Activated naive CD4-positive, alpha-beta T cell treated with anti-CD3 and anti-CD28 coated beads, Interleukin-2, amount 50 U/mL, for 72 hours (primary cell): ENCODE measurements at places on chromosomes 6 and 20.

- DNase-seq = no peak
Observed at GRCh38 chr6:13927203-13927602, 2.5 kb downstream of the RNF182 start.

- no peak for DNase-seq
Observed at GRCh38 chr6:124535746-124536145, 426.5 kb upstream of the RNF217 start.

- no peak for DNase-seq
Observed at GRCh38 chr20:23138682-23139081, 52.6 kb upstream of the CD93 start.

DNA sequence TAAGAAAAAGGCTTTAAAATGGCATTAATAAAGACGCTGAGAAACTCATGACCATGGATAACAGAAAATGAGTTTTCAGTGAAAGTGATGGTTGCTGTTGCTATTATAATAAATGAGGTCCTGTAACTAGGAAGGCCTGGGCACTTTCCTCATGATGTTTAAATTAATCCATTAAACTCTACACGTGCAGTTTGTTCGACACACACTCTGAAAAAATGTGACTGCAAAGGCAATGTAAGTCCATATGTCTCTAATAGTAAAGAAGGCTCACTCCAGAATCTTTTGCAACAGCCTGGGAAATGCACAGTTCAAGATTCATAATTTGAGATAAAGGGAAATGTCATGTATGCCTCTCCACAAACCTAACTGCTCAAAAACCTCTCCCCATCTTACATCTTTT lies 153.4 kb downstream of the COL12A1 start:
- DNase-seq = no peak

DNA sequence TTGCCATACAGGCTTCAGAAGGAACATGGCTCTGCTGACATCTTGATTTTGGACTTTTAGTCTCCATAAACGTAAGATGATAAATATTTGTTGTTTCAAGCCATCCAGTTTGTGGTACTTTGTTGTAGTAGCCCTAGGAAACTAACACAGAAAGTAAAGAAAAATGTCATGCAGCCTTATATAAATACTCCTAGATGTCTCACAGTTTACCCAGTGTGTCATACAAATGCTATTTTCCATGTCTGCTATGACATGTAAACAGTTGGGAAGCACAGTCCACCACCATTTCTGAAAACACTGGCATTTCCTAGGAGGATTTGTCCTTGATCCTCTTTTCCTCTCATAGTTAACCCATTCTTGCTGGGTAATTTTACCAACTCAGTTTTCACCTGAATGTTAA lies 30.6 kb upstream of the ME1 start:
- DNase-seq = no peak

DNA sequence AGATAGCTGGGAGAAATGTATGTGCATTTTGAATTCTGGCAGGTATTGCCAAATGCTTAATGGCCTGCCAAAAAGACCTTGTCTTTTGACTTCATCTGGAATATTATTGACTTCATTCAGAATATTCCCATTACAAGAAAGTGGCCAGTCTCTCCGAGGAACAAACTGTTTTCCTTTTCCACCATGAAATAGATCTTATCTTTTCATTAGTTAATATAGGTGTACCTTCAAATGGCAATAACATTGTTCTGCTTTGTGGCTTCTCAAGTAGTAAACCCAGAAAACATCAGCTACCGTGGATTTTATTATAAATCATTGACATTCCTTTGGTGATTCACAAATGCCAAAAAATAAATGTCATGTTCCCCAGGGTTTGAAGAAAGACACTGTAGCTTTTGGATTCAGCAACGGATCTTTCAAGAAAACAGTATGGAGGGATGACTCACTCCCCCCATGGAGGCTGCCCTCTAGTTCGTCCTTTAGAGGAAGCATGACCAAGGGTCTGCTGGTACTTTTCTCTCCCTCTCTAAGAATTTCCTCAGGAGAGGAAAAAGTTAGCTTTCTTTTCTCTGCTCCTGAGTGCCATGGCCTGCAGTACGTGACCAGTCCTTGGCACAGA lies 1.1 kb upstream of the RNF182 start:
- no peak for DNase-seq
